Lung (tissue), 17 donors: ENCODE measurements at places on chromosomes 5 and 9.

- DNase-seq, result no peak
These were observed 73.7 kb downstream of the SLC1A3 start for GRCh38 chr5:36680066-36680465.

- no peak for DNase-seq
These were observed 81.0 kb downstream of the MRPL36 start for GRCh38 chr5:1718669-1719068.

GRCh38 chr5:76606701-76607100 is 16.5 kb downstream of the F2RL2 start:
- DNase-seq, result peak; percentile 39

GRCh38 chr5:112159435-112159834 is 259.6 kb downstream of the EPB41L4A start:
- DNase-seq, result peak; percentile 92

DNA sequence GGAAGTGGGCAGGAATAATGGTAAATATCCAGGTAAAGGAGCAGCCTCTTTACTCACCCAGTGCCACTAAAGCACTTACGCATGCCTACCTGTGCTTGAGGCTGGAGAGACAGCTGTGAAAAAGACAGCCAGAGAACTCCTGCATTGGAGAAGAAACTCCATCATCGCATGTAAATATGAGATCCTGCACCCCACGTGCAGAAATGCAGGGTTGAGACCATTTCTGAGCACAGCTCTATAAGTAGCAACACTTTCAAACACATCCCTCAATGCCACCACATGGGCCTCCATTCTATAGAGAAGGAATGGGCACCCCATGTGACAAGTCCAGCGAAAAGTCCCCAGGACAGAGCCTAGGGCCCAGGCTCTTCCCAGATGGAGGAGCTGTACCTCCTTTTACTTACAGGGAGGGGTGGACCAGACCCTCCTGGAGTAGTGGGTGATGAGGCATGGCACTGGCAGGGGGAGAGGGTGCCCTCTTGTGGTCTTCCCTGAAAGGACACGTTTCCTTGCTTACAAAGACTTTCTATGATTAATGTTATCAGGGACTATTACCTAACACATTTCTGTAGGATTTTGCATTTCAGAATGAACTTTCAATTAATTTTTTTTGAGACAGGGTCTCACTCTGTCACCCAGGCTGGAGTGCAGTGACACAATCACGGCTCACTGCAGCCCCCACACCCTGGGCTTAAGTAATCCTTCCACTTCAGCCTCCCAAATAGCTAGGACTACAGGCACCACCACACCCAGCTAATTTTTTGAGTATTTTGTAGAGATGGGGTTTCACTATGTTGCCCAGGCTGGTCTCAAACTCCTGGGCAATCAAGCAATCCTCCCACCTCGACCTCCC is 55.3 kb upstream of the IL17B start:
- DNase-seq, result peak; percentile 84

GRCh38 chr9:14760060-14760459 is 37.5 kb upstream of the CER1 start:
- DNase-seq, result no peak

GRCh38 chr5:9354336-9355081 is 191.4 kb downstream of the SEMA5A start:
- DNase-seq, result no peak

DNA sequence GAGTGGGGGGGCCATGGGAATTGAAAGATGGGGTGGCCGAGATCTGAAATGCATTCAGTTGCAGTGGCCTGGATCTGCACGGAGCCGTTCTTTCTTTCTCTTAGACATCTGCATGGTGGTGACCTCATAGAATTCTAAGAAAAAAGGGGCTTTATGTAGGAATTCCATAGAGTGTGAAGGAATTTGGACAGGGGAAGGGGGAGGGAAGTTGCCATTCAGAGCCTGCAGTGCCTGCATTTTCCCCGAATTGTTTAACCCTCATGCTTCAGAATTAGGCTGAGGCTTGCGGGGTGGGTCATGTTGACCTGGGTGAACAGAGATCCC is 4.9 kb downstream of the NEK6 start:
- peak; percentile 77 for DNase-seq

DNA sequence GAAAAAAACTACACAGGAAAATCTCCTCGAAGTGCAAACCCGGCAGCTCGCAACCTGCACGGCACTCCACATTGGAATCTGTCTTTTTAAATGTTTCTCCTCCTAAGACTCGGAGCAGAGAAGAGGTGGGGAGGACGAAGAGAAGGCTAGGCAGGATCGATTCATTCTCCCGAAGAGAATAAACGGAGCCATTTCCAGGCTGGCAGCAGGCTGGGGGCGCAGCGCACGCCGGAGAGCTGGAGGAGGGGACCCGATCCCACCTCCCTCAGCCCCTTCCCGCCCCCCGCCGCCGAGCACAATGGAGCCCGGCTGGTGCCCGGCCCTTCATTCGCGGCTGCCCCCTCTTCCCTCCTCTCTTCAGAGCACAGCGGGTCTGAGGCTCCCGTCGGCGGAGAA is 628 bp downstream of the HOMER1 start:
- no peak for DNase-seq

DNA sequence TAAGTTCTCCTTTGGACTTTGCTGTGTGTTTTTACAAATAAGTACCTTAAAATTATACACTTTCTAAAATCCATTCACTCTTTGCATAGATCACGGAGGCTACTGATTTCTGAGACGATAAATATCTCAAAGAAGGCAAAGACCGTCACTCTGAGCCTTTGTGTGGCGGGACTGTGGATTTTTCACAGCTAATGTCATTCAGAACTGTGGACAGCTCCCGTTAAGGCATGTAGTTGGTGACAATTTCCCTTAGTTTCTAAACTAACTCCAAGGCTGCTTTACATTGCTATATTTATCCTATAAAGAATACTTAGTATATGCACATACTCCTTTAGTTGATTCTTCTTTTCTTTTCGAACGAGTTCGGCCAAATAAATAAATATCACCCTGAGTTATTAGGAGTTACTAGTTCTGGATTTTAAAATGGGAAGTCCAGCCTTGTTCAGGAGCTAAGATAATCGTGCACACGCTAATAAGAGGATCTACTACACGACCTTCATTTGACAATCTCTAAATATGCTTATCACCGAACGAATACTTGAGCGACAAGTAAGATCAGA is 1.8 kb downstream of the HCN1 start:
- peak; percentile 62 for DNase-seq

- DNase-seq, result no peak
These were observed 653.3 kb upstream of the CDH6 start for GRCh38 chr5:30540150-30540549.

DNA sequence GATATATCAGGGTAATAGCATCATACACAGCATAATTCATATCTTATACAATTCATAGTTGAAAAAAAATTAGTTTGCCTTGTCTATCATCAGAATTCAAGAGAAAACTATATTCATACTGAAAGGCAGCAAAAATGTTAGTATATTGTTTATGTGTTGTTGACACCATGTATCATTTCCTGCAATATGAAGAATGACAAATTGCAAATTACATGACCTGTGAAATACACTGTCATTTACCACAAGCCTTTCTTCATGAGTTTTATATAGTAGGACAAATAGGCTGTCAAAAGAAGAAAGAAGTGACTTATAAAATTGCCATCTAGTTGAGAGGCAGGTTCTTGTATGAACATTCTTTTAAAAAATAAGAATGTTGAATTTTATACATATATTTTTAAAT is 1136.3 kb upstream of the CDH9 start:
- DNase-seq, result no peak

GRCh38 chr9:72364679-72365524 is at the start of gene ZFAND5:
Gene ZFAND5 (minus strand): TSS chr9:72365208. CDS start chr9:72360778, 4,430 bp downstream.
- DNase-seq, result peak; percentile 99

DNA sequence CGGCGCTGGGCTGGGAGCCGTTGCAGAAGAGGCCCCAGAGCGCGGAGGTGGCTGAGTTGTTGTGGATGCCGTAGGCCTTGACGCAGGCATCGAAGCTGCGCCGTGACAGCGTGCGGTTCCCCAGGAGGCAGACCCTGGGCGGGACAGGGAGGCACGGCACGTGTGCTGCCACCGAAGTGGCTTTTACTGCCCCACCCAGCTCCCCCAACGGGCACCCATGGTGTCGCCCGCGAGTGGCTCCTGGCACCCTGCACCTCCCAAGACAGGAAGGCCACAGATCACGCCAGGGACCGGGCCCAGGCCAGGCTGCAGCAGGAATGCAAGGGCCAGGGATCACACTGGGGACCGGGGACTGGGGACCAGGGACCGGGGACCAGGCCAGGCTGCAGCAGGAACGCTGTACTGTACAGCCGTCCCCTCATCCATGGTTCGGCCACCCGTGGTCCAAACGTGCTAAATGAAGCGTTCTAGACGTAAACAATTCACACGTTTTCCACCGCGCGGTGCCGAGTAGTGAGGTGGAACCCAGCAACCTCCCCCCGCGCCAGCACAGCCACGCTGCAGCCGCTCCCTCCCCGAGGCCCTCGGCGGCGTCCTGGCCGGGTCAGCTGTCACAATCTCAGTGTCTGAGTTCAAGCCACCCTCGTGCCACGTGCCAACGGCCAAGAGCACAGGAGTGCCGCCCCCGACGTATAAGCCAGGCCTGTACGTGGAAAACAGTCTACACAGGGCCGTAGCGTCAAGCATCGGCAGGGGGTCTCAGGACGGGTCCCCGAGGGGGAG is 27.8 kb downstream of the SLC12A7 start:
- DNase-seq, result no peak

- DNase-seq, result peak; percentile 38
These were observed 18.8 kb downstream of the GLE1 start for GRCh38 chr9:128523199-128523925.

GRCh38 chr9:73270967-73271721 is 119.5 kb downstream of the ANXA1 start:
- DNase-seq, result no peak

GRCh38 chr5:5645198-5645597 is 222.7 kb downstream of the ICE1 start:
- no peak for DNase-seq

DNA sequence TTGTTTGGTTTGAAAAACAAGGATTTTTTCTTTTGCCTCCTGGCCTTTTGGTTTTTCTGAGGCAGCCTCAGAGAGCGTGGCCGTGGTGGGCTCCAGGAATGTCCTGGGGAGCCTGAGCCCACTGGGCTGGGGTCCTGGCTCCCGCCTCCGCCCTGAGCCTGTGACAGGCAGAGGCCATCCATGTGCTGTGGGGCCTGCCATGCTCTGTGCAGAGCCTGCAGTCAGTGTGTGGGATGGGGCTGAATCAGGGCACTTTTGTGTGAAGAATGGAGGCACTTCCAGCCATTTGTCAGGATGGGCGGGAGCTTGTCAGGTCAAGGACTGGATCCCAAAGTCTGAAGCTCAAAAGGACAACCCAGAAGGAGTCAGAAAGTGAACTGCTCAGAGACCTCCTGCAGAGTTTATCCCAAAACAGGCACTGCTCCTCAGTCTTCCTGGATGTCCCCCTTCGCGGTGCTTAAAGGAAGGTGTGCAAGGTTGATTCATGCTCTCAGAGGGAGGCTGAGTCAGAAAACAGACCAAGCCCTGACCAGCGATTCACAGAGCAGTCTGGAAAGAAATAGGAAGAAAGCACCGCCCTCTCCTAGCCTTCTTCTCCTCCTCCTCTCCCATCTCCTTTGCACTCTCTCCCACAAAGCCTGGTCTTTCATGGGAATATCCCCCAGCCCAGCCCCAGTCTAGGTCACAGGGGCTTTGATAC is 53.2 kb downstream of the MVB12B start:
- DNase-seq, result no peak

DNA sequence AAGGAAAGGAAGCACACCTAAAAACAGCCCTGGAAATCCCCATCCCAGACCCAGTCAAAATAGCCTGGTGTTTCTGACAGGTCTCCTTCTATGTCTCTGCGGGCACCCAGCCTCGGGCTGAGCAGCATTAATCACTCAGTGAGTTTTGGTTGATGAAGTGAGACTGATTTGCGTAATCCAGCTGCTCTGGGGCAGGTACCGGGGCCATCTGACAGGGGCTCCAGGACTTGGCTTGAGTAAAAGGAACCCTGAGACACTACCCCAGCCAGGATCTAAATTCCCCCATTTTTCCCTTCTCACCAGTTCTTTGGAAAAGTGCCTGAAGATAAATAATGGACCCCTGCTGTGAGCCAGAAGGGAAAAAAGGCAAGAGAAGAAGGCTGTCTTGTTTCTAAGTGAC is 596 bp downstream of the SLC28A3 start:
- DNase-seq, result peak; percentile 44

GRCh38 chr5:178431063-178431781 is 159.0 kb downstream of the COL23A1 start:
- no peak for DNase-seq

DNA sequence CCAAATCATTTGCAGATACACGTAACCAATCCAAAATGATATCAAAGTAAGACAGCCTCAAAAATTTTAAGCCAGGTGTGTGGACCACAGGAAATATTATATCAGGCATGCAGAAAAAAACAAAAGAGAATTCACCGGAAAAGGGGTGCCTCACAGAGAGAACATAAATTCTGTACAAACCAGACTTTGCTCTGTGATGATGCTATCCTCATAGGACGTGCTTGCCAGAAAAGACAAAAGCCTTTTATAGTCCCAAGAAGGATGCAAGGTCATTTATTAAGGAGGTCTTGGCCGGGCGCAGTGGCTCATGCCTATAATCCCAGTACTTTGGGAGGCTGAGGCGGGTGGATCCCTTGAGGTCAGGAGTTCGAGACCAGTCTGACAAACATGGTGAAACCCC is 16.8 kb upstream of the ATP6V1G1 start:
- no peak for DNase-seq

DNA sequence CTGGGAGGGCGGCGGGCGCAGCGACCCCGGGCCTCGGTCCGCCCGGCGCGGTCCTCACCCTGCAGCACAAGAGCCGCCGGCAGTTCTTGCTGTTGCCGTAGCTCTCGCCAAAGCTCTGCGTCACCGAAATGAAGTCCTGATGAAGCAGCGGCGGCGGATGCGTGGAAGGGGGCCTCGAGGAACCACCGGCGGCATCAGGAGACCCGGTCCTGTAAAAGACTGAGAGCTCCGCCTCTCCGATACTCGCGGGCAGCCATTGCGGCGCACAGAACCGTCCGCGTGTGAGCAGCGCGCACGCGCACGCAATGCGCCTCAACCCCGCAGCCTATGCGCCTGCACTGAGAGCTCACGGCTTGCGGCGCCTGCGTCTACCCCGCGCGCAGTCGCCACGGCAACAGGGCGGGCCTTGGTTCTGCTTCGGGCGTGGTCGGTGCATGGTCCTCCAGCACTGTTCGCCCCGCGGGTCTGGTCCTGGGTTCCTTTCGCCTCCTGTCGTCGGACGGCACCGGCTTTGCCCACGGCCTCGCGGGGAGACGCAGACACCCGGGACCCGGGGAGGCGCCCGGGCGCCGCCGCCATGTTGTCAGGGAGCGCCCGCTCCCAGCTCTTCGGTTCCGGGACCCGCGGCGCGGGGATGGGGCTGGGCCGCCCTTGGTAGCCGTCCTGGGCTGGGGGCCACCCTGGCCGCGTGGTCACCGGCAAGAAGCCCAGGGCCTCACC is 9.3 kb upstream of the GRIN1 start:
- peak; percentile 92 for DNase-seq

DNA sequence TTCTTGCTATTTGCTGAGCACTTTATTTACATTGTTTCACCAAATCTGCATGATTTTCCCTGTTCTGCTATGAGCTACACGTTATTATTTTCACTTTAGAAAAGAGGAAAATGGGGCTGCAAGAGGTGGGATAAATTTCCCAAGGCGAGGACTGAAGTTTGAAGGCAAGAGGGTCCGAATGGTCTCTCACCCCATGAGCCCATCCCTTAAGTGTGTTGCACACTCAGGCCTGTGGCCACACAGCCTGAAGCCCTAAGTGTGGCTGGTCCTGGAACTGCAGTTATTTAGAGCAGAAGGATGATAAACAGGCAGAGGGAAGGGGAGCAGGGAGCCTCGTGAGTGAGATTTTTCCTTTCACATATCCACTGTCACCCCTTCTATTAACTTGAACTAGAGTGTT is 7.8 kb downstream of the PDE8B start:
- DNase-seq, result no peak

- no peak for DNase-seq
These were observed 34.1 kb upstream of the SIL1 start for GRCh38 chr5:139232147-139232724.
